ENCODE measurements at places on chromosomes 13 and 19.

- no peak for DNase-seq
These were observed 280.6 kb downstream of the FOXO1 start for GRCh38 chr13:40385858-40386180.

DNA sequence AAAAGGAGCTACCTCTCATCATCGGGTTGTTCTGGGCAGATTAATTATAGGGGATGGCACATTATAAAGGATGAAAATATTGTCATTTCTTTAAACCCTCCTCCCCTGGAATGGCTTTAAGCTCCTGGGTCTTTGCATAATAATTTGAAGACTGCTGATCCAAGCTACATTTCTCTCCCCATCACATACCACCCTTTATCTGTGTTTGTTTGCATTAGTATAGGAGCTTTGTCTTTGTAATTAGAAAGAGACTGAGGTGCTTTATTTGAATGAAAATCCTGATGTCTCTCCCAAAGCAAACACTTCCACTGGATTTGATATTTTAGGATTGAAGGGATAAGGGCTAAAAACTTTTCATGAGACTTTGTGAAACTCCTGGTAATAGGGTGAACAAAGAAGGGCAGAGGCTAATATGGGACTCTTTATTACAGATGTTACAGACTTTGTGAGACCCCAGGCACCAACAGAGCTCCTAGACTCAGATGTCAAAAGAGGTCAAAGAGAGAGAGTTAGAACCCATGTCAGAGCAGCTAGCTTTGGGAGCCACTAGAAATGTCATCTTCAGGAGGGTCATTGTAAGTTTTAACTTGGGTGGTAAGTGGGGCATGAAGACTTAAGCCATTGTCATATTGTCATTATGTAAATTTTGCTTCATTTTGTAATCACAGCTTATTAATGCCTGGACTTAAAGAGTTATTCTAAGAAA lies 75.3 kb upstream of the RXFP2 start:
- no peak for DNase-seq

- no peak for DNase-seq
These were observed 55.8 kb downstream of the SMARCA4 start for GRCh38 chr19:11016631-11017030.

GRCh38 chr19:38303517-38304351 lies at the start of gene C19orf33:
Gene C19orf33, plus strand, starts transcription at chr19:38304251. Its CDS starts 11 bp downstream, at chr19:38304262.
- no peak for DNase-seq

DNA sequence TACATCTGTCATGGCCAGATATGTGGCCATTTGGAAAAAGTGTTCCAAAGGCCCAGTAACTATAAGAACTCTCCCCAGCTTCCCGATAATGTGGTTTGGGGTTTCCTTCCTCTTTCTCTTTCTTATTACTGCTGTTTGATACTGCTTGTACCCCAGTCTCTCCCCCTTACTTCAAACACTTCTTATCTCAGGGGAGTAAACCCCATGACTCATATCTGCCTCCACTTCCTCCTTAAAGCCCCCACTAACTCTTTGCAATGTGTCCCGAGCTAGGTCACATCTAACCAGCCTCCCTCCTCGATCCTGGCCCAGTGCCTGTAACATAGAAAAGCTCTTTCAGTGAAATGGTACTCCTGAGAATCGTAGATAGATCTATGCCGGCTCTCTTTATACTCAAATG lies 82.4 kb upstream of the STARD13 start:
- no peak for DNase-seq

DNA sequence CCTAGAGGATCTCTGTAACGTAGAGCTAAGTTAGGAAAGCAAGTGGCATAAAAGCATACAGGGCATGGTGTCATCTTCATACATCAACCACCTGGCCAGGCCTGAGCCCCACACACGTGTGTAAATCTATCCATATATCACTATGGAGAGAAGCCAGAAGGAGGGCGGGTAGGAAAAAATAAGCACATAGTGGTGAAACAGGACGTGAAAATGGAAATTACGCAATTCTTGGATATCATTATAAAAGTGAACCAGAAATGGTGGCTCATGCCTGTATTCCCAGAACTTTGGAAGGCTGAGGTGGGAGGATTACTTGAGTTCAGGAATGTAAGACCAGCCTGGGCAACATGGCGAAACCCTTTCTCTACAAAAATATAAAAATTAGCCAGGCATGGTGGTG lies 43.4 kb downstream of the PDCD5 start:
- no peak for DNase-seq

Data from NCI-H446 (cell line).